ENCODE measurements at places on chromosomes 2 and 18.

- no peak for DNase-seq
Measured at GRCh38 chr2:31580321-31581117, at the start of gene SRD5A2. Gene SRD5A2 (minus strand): TSS chr2:31580938. CDS start chr2:31580900, 38 bp downstream.

- DNase-seq, result no peak
Measured at GRCh38 chr2:176091329-176092258, 927 bp upstream of the HOXD13 start.

GRCh38 chr18:8142131-8142711 is 467.0 kb upstream of the RAB12 start:
- no peak for DNase-seq

DNA sequence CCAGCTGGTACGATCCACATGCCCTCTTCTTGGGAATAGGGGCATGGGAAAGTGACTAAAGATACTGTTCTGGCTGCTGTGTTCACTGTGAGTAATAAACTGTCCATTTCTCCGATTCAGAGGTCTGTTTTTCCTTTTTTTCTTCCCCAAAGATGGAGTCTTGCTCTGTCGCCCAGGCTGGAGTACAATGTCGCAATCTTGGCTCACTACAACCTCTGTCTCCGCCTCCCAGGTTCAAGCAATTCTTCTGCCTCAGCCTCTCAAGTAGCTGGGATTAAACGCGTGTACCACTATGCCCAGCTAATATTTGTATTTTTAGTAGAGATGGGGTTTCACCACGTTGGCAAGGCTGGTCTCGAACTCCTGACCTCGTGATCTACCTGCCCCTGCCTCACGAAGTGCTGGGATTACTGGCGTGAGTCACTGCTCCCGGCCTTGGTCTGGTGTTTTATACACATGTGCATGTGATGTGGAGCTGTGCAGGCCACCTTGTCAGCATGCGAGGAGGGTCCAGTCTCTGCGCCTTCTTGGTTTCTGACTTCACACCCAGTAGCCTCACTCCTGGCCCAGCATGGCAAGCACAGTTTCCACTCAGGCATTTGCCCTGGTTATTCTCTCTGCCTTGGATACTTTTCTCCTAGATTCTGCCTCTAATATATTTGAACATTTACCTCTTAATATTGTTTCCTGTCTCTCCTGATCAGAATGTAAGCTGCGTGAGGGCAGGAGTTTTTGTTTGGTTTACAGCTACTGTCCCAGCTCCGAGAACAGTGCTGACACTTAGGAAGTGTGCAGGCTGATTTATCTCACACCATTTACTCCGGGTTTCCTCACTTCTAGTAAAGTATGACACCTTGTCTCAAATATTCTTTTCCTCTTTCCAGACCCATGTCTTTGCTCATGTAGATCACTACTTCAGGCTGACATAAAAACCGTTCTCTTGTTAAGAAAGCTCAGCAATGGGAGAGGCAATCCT is 19.7 kb downstream of the PTPN18 start:
- no peak for DNase-seq

DNA sequence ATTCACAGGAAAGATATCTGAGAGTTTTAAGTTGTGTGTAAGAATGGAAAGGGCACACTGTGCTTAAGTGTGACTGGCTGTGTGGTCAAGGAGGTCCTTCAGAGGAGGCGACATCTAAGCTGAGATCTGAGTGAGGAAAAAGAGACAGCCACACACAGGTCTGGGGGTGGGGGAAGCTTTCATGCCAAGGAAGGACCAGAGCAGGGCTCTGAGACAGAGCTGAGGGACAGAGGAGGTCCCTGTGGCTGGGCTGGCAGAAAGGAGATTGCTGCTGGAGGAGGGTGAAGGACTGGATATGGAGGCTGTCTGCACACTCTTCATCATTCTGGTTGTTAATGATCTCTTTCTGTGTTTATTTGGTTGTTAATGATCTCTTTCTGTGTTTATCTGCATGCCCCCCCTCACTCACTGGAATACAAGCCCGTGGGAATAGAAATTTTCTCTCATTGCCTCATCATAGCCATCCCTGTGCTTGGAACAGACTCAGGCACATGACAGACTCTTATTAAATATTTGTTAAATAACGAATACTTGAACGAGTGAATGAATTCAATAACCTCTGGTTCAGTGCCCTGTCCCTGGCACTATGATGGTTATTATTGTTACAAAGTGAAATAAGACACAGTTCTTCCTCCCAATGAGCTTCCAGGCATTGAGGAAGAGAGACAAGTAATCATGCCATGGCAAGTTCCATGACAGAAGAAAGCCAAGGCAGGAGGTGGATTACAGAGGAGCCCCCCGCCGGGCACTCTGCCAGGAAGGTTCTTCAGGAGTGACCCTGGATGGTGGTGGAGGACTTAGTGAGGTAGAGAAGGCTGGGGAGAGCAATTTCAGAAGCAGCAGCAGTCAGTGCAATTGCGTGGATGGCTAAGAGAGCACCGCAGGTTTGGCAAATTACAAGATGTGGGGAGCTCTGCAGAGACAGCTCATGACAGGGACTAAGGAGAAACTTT is 399.4 kb upstream of the HS6ST1 start:
- no peak for DNase-seq

GRCh38 chr2:46666044-46666679 is 186.8 kb downstream of the TMEM247 start:
- DNase-seq, result no peak

- no peak for DNase-seq
Measured at GRCh38 chr2:240450532-240451107, 15.2 kb downstream of the GPC1 start.

DNA sequence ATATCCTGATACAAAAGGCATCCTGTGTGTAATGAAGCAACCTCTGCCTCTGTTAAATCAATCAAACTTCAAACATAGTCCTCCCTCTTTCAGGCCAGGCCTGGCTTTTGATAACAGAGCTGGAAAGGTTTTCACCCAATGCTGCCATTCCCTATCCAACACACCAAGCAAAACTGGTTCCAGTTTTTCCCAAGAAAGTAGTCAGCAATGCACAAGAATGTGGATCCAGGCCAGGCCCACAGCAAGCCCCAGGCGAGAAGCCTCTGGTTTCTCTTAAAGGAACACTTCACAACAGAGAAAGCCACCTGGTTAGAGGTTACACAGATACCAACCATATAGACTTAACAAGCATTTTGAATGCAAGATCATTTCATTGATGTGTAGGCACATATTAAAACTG is 49.2 kb upstream of the CCDC150 start:
- DNase-seq, result no peak

DNA sequence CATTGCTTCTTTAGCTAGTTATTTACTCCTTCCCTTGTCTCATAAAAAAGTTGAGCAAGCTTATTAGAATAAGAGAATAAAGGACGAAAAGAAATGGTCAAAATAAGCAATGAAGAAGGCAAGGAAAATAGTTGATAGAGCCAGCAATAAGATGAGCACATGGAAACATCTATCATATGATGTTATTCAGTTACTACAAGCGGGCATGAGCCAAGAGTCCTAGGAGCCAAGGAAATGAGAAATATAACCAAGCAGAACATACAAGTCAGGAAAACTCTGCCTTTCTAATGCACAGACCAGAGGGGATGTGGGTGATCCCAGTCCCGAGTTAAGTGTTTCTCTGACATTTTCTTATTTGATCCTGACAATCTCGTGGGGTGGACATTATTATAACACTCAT is 33.9 kb downstream of the INO80C start:
- no peak for DNase-seq

GRCh38 chr2:241309684-241310117 is 5.8 kb downstream of the HDLBP start:
- peak; percentile 62 for DNase-seq

DNA sequence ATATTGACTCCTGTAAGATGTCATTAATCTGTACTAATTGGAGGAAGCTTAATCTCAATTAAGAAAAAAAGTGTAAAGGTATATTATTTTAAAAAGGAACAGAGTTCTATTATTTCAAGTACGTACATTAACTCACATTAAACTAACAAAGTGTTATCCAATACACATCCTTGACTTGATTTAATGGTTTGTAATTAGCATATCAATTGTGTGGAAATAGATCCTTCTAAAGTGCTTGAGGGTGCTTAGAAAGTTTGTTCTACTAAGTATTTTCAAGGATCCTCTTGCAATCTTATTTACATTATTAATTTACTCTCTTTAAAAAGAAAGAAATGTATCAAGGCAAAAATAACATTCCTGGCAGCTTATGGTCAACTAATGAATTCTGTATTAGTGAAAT is 720.3 kb downstream of the KCNJ3 start:
- no peak for DNase-seq

DNA sequence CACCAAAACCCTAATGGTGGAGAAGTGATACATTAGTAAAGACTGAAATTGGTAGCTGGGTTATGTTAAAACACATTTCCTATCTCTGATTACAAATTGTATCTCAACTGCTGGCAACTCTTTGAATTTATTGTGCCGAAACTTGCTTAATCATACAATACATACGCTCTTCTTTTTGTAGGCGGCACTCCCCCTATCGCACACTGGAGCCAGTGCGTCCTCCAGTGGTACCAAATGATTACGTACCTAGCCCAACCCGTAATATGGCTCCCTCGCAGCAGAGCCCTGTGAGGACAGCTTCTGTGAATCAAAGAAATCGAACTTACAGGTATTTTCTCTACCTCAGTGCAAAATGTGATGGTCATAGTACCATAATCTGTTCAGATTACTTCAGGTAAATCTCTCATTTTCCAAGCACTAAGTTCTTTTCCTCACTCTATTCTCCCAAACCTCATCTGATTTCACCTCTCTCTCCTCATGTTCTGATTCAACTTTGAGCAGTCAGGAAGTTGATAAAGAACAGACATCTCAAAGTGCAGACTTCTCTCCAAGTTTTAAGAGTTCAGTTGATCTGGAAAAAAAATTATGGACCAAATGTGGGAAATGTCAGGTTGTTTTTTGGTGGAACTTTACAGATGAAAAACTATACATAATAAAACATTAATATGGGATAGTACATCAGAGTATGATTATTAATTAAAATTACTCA is 66.5 kb downstream of the ABI2 start:
- DNase-seq, result no peak

DNA sequence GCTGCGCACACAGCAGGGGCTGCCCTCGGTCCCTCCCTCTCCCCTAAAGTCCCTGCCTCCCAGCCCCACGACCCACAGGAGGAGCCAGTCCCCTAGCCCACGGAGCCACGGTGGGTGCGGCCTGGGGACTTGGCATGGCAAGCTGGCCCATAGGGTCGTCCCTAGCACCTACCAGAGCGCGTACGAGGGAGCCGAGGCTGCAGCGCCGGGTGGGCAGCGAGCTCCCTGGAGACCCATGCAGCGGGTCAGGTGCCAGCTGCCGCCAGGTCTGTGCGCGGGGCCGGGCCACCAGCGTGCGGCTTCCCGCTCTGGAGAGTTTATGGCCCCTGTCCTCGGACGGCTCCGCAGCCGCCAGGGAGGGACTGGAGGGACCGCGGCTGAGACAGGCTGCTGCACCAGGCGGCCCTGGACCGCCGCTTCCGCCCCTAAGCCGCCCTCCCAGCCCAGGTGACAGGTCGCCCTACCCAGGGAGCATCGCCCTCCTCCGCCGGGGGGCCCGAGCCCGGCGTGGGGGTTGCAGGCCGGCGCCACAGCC is 273.6 kb downstream of the CCDC74A start:
- no peak for DNase-seq

GRCh38 chr2:188966079-188966571 is 8.0 kb upstream of the COL3A1 start:
- no peak for DNase-seq

- no peak for DNase-seq
Measured at GRCh38 chr18:31612124-31612523, 20.4 kb downstream of the TTR start.

GRCh38 chr2:37664231-37664643 is 7.2 kb downstream of the CDC42EP3 start:
- DNase-seq, result no peak

DNA sequence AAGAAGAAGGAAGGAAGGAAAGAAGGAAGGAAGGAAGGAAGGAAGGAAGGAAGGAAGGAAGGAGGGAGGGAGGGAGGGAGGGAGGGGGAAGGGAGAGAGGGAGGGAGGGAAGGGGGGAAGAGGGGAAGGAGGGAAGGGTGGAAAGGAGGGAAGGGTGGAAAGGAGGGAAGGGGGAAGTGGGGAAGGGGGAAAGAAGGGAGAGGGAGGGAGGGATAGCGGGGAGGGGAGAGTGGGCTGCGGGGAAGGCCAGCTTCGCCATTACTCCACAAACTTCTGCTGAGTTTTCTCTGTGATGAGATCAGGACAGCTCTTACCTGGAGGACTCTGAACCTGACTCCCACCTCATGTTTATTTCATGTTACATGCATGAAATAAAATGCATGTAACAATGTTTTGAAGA is 601.5 kb upstream of the FSHR start:
- DNase-seq, result no peak

DNA sequence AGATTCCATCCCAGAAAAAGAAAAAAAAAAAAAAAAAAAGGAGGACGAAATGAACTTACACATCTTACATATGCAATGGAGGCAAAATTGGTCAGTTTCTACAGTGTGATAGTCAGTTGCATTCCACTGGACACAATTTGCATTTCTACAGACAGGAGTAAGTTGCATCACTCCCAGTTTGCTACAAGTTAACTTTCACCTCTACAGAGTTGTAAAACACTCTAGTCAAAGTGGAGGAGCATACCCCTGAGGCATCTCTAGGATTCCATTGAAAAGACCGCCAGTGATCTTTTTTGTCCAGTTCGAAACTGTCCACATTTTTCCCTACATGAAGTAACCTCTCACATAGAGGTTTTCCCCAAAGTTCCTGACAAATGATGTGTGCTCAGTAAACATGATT is 202.8 kb downstream of the VAPA start:
- no peak for DNase-seq

DNA sequence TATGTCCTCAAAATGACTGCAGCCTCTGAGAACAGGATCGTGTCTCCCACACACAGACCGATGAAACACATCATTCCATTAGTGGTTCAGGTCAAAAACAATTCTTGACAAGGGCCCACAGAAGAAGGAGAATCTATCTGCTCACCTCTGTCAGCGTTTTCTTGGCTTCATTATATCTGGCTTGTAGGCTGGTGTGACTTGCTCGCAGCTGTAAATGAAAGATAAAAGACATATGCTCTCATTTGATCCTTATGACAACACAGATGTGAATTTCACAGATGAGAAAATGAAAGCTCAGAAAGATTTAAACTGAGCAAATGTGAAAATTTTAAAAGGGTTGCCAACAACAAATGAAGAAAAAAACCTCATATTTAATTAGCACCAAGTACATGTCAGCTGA is 61.6 kb downstream of the CCDC93 start:
- no peak for DNase-seq

DNA sequence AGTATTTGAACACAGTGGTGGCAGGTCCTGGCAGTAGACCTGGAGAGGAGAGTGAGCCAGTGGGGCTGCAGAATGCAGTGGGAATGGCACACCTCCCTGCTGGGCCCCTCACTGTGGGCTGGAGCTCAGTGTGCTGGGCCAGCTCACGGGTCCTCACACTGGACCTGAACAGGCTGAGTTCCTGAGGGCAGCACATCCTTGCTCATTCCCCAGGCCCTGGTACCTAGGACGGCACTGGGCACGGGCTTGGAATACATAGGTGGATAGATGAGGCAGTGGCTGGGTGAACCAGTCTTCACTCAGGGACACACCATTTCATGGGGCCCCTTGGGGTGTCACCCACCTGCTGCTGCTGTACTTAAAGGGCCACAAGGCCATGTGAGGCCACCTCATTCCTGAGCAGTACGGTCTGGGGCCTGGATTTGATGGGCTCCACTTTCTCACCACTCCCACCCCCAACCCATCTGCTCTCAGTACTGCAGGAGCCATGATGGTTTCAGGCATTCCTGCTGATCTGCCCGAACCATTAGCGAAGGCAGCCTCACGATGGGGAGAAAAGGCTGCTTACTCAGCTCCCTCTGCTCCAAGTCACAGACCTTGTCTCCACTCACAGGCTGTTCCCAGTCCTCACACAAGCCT is 4.2 kb downstream of the TMEM177 start:
- no peak for DNase-seq

- DNase-seq, result no peak
Measured at GRCh38 chr2:172889768-172890430, 154.3 kb downstream of the RAPGEF4 start.
